Stimulated activated CD4-positive, alpha-beta T cell treated with anti-CD3 and anti-CD28 coated beads, Interleukin-1b, Interleukin-23, amount 100 ng/mL, for 24 hours (primary cell): ENCODE measurements at places on chromosomes 13 and 19.

GRCh38 chr19:19651076-19651475, 7.6 kb upstream of the GMIP start:
- DNase-seq = no peak

DNA sequence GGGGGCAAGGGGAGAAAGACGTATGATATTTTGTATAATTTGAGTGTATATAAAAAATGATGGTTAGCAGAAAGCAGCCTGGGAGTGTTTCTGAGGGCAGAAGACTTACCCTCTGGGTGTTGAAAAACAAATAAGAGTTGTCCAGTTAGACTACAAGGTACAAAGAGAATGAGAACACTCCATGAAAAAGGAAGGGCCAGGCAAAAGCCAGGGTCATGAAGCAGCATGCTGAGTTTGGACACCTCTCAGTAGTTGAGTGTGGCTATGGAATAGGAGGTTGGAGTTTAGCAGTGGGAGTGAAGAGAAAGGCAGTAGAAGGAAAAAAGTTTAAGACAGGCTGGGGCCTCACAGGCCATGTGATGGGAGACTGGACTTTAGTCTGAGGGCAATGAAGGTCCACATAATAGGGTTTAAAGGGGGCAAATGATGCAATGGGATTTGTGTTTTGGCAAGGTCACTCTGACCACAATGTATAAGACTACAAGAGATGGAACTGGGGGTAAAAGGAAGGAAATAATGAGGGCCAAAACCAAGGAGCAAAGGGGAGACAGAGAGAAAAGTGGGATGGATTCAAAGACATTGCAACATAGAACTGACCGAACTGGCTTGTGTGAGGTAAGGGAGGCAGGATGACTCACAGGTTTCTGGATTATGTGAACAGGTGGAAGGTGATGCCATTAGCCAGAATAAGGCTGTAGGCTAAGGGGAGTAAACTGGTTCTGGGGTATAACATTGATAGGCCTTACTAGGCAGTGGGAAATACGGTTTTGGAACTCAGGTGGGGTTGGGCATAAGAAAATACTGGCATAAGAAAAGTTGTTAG, 76.6 kb downstream of the SERP2 start:
- no peak for DNase-seq

DNA sequence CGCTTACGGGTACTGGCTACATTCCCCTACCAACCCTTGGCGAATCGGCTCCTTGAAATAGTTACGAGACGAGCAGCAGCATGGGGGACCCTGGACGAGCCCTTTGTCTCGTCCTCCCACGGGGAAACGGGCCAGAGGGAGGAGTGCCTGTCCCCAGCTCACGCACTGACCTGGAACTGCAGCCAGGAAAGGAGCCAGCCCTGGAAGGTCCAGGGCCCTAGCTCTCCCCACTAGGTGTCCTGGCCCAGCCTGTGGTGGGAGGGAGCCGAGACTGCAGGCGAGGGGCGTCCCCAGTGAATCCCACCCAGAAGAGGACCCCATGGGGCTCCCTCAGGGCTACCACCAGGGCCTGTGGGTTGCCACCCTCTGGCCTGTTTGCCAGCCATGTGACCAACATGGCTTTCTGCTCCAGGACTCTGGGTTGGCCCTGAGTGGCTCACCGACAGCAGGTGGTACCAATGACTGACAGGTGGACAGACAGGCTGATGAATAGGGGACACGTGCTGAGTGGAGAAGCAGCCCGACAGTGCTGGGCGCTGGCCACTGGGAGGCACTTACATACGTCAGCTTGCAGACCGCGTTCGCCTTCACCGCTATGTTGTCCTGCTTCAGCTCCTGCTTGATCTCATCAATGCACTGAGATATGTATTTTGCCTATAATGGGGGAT, 13.2 kb downstream of the AP3D1 start:
- no peak for DNase-seq

DNA sequence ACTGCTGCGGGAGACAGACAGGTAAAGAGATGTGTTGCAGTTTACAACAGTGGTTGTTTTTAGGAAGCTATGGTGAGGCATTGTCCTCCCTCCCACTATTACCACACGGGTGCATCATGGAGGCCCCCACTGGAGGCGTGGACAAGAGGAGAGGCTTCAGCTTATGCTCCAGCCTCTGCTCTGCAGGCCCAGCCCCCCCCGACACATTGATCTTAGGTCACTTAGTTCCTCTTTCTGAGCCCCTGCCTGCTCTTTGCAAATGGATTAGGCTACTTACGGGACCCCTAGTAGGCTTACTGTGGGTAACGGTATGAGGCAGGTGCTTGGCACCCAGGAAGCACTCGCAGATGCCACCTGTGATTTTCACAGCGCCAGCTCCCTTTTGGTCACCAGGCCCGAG, 123.9 kb downstream of the SLC7A1 start:
- DNase-seq = no peak

- no peak for DNase-seq
Observed at GRCh38 chr13:64847767-64848166, 2382.4 kb downstream of the PCDH9 start.

DNA sequence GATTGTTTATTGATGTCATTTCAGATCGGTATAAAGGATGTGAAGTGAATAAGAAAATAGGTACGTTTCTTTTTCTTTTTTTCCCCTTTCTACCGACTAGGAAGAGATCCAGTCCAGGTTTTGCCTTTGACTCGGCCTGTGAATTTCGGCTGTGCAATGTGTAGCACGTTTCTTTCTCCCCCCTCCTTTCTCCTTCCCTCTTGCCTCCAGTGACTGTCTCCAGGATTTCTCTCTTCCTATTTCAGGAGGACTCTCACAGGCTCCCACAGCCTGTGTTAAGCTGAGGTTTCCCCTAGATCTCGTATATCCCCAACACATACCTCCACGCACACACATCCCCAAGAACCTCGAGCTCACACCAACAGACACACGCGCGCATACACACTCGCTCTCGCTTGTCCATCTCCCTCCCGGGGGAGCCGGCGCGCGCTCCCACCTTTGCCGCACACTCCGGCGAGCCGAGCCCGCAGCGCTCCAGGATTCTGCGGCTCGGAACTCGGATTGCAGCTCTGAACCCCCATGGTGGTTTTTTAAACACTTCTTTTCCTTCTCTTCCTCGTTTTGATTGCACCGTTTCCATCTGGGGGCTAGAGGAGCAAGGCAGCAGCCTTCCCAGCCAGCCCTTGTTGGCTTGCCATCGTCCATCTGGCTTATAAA, at the start of gene GPC6:
GPC6 (plus strand) TSS at position 185 of the 657 bp plus-strand sequence.
- no peak for DNase-seq

DNA sequence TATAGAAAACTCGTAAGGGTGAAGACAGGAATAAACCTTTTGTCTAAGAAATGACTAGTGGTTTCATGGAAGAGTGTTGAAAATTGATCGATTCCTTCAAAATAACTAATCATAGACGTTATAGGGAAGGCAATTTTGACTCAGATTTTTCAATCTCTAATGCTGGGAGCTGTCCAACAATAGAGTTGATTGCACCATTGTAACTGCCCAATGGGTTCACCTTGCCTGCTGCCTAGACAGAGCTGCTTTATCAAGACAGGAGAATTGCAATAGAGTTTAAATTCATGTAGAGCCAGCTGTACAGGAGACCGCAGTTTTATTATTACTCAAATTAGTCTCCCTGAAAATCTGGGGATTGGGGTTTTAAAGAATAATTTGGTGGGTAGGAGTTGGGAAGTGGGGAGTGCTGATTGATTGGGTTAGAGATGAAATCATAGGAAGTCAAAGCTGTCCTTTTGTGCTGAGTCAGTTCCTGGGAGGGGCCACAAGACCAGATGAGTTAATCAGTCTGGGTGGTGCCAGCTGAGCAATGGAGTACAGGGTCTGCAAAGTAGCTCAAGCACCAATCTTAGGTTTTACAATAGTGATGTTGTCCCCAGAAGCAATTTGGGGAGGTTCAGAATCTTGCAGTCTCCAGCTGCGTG, 16.8 kb upstream of the ADGRE2 start:
- DNase-seq = no peak

- no peak for DNase-seq
Observed at GRCh38 chr13:43492745-43493144, 294.0 kb downstream of the ENOX1 start.

DNA sequence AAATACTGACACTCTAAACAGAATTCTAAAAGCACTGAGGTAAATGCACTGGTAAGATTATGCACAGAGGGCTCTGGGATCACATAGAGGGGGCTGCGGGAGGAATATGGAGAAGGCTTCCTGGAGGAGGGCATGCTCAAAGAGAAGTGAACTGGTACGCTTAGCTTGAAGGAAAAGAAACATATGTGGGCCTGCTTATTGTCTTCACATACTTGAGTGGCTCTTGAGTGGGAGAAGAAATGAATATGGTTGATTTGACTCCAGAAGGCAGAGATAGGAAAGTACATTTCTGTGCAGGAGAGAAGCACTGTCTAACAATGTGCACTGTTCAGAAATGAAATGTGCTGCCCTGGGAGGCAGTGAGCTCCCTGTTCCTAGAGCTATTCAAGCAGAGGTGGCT, 91.1 kb downstream of the KL start:
- no peak for DNase-seq

DNA sequence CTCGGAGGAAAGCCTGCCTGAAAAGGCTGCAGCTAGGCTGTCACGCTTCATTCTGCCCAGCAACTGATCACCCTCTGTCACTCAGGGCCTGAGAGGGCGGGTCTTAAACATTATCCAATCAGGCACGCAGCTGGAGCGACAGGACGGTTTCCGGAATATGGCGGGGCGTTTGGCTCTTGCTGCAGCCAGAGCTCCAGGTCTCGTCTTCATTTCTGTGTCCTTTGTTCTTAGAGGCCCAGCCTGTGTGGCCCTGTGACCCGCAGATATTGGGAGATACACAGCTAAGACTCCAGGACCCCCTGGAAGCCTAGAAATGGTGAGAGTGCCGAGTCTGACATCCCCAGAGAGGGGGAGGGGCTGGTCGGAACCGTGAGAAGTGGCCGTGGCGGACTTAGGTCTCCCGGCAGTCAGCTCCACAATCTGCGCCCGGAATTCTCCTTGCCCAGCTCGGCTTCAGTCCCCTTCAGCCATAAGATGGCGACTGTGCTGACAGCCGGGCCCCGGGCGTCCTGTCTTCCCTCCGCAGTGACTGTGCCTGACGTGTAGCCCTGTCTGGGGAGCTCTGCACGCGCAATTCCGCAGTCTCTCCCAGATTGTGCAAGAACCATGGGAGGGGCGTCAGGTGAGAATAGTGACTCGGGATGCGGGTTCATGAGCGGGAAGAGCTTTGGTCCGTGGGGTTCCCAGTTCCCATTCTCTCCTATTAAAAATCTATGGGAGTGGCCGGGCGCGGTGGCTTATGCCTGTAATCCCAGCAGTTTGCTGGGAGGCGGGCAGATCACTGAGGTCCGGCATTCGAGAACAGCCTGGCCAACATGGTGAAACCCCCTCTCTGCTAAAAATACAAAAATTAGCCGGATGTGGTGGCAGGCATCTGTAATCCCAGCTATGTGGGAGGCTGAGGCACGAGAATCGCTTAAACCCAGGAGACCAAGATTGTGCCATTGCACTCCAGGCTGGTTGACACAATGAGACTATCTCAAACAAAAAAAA, at the start of gene ZNF429:
ZNF429 (plus strand) TSS at position 144 of the 993 bp plus-strand sequence; CDS start at position 314, 170 bp downstream.
- peak; percentile 72 for DNase-seq

DNA sequence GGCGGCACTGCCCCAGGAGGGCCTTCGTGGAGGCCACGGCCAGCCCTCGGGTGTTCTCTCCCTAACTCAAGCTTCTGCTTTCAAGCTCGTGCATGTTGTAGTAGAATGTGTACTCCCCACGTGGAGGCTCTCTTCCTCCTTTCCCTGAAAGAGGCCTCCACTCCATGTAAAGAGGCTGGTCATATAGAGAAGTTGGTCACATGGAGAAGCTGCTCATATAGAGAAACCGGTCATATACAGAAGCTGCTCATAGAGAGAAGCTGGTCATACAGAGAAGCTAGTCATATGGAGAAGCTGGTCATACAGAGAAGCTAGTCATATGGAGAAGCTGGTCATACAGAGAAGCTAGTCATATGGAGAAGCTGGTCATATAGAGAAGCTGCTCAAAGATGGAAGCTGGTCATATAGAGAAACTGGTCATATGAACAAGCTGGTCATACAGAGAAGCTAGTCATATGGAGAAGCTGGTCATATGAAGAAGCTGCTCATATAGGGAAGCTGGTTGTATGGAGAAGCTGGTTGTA, 152.5 kb downstream of the COL4A1 start:
- DNase-seq = no peak

GRCh38 chr19:10503002-10503789, at the start of gene KEAP1:
KEAP1 (minus strand) TSS chr19:10503356; CDS start chr19:10500033, 3,323 bp downstream.
- DNase-seq = peak; percentile 30

GRCh38 chr13:90307136-90307535, 1040.4 kb upstream of the MIR17HG start:
- DNase-seq = no peak

- no peak for DNase-seq
Observed at GRCh38 chr13:45932676-45933075, 81.1 kb upstream of the SIAH3 start.

DNA sequence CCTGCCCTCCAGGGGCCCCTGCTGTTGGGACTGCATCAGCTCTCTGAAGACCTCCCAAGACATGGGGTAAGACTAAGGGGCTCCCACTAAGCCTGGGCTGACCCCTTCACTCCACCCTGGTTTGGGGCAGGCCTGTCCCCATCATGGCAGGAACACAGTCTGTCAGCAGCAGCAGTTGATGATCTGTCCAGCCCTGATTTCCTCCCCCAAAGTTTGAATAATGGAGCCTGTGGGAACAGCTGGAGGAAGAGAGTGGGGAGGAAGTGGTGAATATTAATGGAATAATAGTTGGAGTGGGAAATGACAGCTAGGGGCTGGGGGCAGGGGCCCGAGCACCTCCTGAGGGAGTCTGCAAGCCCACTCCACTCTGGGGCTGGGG, 1.3 kb upstream of the B3GNT8 start:
- DNase-seq = no peak

DNA sequence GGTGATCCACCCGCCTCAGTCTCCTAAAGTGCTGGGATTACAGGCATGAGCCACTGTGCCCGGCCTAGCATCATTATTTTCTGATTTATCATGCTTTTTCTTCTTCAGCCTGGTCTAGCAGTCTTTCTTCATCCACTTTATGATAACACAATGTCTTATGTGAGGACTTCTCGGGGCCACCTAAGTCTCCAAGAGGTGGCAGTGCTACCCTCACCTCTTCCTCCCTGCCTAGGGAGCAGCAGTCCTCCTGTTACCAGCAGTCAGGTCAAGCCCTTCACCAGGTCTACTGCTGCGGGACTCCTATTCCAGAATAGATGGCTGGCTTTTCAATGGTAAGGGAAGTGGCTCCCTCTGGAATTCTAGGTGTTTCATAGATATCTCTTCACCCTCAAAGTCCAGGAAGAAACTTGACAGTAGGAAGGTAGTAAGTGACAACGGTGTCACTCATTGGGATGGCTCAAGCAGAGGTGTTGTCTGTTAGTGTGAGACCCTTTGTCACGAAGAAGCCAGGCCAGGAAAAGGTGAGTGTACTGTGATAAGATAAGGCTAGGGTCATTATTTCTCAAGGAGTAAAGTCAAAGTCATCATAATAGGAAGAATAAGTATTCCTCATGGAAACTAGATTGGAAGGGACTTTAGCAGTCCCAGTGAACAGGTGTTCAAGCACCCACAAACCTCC, 164.0 kb downstream of the KLF5 start:
- no peak for DNase-seq
